ENCODE measurements at places on chromosomes 2 and 18.

GRCh38 chr2:160126756-160127155 lies 64.3 kb upstream of the PLA2R1 start:
- no peak for DNase-seq

- DNase-seq: no peak
Observed at GRCh38 chr2:239002954-239003623, 155.2 kb downstream of the TWIST2 start.

GRCh38 chr2:160255408-160255807 lies 55.3 kb upstream of the ITGB6 start:
- no peak for DNase-seq

- no peak for DNase-seq
Observed at GRCh38 chr2:217231212-217231611, 371.3 kb upstream of the TNP1 start.

- DNase-seq: no peak
Observed at GRCh38 chr2:150585221-150585971, 97.9 kb upstream of the RND3 start.

DNA sequence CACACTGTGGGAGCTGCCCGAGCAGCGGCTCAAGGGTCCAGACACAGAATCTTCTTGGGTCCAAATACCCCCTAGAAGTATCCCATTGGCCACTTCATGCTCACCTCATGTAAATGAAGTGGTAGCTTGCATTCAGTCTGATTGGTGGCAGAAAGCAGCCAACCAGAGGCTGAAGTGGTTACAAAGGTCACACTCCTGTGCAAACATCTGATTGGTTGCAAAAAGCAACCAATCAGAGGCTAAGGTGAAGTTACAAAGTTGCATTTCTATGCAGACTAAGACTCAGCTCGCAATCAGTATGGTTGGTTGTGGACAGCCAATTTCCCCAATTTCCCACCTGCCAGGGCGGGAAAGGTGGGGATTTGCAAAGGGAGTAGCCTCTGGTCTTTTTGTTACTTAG lies 94.3 kb downstream of the DGKD start:
- DNase-seq: no peak

DNA sequence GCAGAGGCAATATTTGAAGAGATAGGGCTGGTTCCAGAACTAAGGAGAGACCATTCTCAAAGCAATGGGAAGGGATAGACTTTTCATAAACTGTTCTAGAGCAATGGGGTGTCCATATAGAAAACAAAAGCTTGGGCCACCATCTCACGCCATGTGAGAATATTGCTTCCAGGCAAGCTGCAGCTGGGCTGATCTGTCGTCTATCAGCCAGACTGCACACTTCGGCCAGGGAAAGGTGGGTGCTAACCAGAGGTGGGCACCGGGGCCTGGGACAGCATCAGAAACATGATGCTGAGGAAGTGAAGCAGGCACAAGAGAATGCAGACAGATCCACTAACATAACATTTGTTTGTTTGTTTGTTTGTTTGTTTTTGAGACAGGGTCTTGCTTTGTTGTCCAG lies 43.7 kb downstream of the MYO7B start:
- no peak for DNase-seq

DNA sequence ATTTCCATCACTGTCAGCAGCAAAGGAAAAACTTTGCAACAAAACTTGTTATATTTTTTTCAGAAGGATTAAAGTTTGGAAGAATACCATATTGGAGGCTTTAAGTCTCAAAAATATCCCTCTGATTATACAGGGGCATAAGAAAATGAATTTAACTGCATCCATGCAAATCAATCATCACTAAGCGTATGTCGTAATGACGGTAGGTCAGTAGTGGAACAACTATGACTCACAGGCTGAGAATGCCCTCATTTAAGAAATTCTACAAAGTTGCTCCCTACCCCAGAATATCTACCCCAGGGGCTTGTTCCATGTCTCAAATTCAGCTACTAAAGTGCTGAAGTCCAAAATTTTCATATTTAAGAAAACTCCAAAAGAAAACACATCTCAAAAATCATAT lies 12.5 kb upstream of the NAB1 start:
- DNase-seq: no peak

DNA sequence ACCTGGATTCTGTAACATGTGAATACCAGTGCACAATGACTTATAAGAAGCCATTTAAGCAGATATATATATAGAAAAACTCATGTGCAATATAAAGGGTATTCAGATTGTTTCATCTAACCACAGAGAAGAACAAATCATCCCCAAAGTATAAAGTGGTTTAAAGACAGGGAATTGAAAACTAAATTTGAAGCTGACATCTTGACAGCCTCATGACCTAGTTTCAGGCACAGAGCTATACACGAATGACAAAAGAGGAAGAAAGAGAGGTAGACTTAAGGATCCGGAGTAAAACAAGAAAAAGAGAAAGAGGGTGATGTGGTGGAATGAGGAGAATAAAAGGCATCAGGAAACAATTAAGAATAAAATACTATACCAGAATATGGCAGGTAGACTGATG lies 194.5 kb downstream of the EPHA4 start:
- DNase-seq: no peak

DNA sequence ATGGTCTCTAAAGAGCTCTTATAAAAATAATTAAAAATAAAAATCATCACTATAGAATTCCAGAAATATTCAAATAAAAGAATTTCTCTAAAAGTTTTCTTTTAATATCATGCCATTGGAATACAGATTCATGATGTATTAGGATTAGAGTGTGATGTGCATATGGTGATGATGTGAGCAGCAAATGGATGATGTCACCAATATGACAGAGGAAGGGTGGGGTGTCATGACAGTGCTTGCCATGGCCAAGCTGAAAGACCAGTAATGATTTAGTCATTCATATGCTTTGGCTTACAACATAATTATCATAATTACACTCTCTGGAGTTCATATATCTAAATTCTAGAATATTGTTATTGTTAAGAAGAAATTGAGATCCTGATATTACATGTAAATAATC lies 27.4 kb upstream of the TTC32 start:
- DNase-seq: no peak

DNA sequence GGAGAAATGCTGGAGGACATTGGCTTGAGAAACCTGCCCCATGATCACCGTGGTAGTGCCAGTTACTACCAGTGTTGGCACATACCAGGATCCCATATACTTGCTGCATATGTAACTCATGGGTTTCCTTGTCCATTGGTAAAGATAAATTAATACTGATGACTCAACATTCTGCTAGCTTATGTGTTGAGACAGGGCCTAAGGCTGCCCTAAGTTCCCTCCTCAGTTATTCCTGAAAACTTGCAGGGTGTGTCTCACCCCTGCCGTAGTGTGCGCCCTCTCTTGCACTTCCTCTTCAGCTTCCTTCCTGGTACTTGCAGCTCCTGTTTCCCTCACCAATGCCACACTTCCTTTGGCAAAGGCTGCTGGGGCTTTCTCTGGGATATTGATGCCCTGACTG lies 4.3 kb upstream of the INO80C start:
- no peak for DNase-seq

GRCh38 chr2:231800493-231801091 lies 14.3 kb downstream of the COPS7B start:
- no peak for DNase-seq

- no peak for DNase-seq
Observed at GRCh38 chr2:151614606-151615306, 119.5 kb downstream of the NEB start.

- no peak for DNase-seq
Observed at GRCh38 chr2:1613078-1613445, 131.3 kb downstream of the PXDN start.

GRCh38 chr2:180307096-180307495 lies 300.0 kb upstream of the CWC22 start:
- DNase-seq: no peak

GRCh38 chr2:159230145-159230877 lies 56.2 kb downstream of the WDSUB1 start:
- DNase-seq: no peak

DNA sequence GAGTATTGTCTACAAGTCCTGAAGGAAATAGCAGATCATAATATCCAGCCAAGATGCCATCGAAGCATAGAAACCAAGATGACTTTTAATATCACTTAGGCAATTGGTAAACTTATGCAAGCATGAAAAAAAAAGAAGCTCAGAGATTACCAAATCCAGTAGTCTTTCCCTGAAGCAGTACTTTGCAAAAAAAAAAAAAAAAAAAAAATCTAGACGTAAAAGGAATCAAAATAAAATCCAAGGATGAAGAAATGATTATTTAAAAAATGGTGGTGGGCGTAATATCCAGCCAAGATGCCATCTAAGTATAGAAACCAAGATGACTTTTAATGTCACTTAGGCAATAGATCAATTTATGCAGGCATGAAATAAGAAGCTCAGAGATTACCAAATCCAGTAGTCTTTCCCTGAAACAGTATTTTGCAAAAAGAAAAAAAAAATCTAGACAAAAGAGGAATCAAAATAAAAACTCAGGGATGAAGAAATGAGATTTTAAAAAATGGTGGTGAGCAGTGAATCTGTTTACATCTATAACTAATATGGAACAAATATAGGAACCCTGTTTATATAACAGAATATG lies 108.8 kb downstream of the GYPC start:
- DNase-seq: no peak

- no peak for DNase-seq
Observed at GRCh38 chr2:168753765-168754329, 48.6 kb upstream of the NOSTRIN start.

GRCh38 chr2:210515911-210516310 lies 39.4 kb upstream of the LANCL1 start:
- DNase-seq: no peak

GRCh38 chr2:25521665-25522387 lies 151.6 kb downstream of the DTNB start:
- DNase-seq: peak; percentile 76

- no peak for DNase-seq
Observed at GRCh38 chr2:118989481-118989880, 47.5 kb downstream of the MARCO start.

DNA sequence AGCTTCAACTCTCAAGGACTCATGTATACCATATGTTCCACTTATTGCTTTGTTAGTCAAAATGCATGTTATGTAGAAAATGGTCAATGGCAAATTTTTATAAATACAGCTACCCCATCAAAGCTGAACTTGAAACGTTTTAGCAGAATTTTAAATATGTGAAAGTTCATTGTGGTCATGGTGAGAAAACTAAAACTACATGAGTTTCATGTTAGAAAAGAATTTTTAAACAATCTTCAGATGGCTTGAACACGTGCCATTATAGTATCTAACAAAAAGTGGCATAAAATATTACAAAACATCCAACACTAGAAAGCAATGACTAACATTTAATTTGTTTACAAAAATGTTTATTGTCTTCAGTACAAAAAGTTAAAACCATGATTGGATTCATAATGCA lies 246.0 kb upstream of the KCNJ3 start:
- DNase-seq: no peak

DNA sequence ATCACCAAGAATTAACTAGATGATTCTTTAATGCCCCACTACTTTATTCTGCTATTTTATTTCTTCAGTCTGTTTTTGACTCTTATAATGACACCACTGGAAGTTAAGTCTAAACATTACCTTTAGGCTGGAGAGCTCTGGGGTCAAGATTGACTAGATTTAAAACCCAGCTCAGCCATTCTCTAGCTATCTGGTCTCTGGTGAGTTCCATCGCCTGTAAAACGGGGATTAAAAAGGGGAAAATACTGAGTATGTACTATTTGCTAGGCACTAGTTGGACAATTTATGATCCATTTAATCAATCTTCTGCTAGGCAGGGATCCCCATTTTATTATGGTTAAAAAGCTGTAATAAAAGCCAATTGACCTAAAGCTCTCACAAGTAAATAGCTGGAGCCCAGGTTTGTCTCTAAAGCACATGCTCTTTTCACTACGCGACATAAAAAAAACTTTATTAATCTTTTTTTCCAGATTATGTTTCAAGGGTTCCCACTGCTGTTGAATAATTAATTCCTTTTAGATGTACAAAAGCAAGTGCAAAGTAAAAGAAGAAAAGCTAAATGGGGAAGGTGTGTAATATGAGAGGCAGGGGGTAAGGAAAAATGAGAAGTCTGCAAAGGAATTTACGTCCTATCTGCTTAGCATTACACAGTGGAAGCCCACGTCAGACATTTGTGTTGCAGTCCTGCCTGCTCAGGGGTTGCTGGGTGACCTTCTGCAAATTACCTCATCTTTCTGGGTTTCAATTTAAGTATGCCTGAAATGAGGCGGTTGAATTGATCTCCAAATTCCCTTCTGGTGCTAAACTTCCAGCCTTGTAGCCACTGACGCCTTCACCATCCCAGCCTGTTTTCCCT lies 918 bp upstream of the NABP1 start:
- DNase-seq: no peak

DNA sequence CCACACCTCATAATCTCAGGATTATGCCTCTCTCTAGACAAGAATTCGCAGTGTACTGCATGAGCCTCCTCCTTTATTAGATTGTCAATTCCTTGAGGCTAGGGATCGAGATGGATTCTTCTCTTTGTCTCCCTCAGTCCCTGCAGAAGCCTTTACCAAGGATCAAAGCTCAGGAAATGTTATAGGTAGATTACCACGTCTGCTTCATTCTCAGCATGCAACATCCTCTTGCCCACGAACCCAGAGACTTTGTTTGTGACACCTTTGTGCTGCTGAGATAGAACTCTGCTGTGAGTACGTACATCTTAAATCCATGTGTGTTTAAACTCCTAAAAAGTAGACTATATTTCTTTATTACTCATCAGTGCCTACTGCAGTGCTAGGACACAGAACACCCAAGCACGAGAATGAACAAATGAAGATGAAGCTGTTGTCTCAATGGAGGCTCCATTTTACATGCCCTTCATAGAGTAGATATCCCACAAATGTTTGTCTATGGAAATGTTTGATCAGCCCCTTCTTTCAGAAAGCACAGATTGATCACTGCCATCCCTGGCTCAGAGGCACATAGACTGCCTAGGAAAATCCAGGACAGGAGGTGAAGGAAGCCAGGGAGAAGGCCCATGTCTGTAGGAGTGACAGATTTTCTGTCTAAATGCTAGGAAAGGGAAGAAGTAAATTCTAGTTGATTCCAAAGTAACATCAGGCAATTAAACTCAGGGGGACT lies 98.8 kb upstream of the KLHL29 start:
- DNase-seq: no peak

DNA sequence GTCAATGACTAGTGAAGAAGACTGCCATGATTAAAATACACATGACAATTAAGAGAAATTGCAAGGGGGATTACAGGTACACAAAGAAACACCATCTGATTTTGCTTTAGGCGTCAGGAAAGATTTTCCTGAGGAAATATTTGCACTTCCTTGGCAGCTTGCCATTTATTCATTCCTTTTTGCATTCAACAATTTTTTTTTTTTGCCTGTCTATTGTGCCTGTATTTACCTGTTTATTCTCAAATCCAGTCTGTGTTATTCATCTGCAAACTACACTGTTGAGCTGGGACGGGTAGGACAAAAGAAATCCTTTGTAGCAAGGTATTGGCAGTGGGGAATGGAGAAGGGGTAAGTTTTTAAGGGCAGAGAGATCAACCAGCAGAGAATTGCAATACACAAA lies 31.8 kb downstream of the SMAD2 start:
- no peak for DNase-seq

- DNase-seq: no peak
Observed at GRCh38 chr2:60549238-60549927, 4.1 kb downstream of the BCL11A start.

Data from CD4-positive, alpha-beta memory T cell (primary cell).